Activated naive CD8-positive, alpha-beta T cell treated with anti-CD3 and anti-CD28 coated beads for 36 hours (primary cell): ENCODE measurements at places on chromosomes 1 and 21.

- no peak for DNase-seq
These were observed 865 bp upstream of the PTPN22 start for GRCh38 chr1:113872219-113872935.

DNA sequence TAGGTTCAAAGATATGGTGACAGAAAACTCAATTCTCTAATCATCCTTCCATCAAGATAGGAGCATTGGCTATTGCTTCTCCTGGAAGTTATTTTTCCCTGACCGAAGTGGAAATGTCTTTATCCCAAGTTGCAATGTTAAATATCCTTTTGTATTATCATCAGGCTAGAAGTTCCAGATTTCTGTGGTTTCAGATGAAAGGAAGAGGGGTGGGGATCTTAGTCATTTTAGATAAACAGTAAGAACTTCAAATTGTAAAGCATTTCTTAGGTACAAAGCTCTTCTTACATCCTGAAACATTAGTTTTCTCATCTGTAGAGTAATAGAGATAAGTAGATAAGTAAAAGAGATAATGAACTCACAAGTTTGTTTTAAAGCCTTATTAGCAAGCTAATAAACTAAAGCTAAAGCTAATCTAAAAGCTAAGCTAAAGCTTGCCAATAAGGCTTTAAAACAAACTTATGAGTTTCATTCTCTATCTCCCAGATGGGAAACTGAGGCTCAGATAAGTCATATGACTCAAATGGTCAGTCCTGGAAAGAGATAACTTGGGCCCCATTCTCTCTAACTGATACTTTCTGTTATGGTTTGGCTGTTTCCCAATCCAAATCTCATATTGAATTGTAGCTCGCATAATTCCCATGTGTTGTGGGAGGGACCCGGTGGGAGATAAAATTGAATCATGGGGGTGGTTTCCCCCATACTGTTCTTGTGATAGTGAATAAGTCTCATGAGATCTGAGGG, 99.2 kb upstream of the KCNK2 start:
- no peak for DNase-seq

DNA sequence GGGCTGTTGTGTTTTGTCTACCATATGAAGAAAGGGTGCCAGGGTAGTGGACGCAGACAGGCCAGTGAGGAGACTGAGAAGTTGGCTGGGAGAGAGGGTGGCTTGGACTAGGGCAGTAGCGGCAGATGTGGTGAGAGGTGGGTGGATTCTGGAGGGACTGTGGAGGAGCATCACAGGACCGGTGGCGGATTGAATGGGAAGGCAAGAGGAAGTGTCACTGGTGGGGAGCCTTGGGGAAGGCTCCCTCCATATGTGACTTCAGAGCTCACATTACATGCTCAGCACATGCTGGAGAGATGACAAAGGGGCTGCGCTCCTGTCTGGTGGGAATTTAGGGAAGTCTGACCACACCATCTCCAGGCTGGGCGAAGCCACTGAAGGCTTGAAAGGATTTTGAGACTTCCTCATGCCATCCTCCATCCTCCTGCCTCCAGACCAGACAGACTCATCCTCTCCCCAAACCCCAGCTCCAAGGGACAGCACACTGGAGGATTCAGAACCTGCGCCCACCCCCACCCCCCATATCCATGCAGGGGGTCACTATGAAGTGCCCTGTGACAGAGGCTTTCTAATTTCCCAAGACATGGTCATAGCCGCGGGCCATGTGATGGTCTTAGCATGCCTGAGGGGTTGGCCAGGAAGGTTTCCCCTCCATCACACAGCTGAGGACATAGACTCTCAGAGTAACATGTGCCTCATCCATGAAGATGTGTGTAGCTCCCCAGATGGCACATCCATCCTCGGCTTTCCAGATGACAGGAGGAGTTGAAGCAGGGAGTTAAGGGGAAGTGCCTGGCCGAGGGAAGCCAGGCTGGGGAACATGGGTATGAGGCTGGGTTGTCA, 138.8 kb upstream of the WNT4 start:
- DNase-seq, result no peak

DNA sequence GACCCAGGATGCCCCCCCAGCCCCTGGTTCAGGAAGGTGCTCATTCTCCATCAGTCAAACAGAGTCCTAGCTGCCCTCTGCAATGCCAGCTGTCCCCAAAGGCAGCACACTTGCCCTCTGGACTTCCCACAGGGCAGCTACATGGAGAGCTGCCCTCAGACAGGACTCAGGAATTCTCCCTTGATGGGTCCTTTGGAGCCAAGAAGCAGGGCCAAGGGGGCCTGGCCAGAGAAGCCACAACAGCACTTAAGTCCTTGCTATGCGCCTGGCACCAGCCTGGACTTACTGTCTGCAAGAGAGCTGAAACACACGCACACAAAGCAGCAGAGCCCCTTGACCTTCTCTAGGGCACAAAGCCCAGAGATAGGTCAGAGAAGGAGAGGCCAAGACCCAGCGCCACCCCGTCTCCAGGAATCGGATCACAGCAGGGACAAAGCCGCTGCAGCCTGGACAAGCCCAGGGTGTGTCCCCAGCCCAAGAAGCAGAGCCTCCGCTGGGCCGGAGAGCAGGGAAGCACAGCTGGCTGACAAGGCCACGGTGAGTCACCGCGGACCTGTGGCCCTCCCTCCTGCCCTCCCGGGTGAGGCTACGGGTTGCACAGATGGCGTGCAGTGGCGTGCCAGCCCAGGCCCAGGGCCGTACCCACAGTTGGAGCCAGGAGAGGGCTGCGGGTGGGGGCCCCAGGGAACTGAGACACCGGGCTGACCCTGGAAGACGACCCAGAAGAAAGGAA, 1.7 kb downstream of the WNT9A start:
- no peak for DNase-seq

GRCh38 chr1:117613249-117613968, 7.6 kb downstream of the TENT5C start:
- no peak for DNase-seq

DNA sequence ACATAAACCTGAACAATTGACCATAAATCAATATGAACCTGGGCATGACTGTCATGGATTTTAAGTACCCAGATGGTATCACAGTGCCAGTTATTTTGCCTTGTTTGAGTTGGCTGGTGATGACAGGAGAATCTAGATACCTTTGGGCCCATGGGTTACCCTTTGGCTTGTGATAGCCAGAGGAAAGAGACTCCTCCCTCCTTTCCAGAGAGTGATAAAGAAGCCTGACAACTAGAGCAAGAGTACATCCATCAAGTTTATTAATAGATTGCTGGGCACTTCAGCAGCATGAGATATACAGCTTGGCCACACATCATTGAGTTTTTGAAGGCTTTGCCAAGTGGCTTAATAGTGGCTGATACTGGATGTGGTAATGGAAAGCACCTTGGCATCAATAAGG, 6.6 kb upstream of the FMO3 start:
- DNase-seq, result no peak

GRCh38 chr1:119652587-119652986, 4.5 kb upstream of the ZNF697 start:
- DNase-seq, result no peak

DNA sequence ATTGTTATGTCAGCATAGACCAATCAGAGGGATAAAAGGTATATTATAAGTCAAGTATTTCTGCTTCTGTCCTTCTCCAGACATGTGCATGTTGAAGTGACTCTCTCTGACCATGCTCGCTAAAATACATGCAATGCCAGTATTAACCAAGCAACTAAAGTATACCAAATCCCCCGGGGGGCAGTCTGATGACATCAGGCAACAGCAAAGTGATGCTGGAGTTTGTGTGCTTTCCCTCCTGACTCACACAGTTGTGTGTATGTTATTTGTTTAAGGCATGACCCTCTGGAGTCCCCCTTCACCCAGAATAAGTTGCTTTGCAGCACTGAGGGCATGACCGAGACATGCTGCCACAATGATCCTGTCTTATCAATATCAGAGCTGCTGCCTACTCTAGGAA, 2.1 kb downstream of the BRINP2 start:
- no peak for DNase-seq

DNA sequence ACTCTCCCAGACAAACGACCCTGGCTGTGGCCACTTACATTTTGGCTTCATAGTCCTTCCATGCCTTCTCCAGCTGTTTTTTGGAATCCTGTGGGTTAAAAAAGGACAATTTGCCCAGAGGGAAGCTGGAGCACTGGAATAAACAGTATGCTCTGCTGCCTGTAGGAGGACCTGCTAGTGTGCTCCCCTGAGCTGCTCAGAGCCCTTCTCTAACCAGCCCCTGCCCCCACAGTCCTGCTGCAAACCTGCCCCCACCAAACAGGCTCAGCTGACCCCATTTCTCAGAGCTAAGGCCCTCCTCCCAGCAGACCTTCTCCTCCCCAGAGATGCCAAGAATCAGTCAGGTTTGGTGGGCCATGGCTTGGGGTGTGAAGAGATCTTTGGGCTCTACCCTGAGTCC, 26.9 kb upstream of the TCEA3 start:
- DNase-seq, result no peak

DNA sequence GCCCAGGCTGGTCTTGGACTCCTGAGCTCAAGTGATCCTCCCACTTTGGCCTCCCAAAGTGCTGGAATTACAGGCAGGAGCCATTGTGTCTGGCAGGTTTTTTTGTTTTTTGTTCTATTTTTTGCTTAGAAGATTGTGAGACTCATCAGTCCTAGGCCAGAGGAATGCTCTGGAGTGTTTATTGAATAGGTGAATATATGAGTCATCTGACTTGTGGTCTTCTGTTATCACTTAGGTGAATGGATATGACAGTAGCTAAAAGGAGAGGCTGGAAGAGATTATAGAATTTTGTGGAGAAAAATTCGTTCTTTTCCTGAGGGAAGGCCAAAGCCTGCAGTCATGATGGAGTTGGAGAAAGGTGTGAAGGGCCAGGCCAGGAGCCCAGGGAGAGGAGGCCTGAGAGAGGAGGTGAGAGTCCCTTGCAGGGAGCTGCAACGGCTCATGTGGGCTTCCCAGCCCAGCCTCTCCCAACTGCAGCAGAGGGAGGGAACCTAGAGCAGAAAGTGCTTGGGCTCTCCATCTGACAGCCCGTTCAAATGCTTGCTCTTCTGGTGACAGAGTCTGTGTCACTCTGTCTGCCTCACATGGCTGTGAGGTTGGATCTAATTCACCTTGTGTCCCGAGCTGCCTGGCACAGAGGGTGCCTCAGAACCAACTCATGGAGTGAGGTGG, 31.6 kb upstream of the ACOT11 start:
- no peak for DNase-seq

GRCh38 chr1:65105596-65105995, 42.4 kb upstream of the AK4 start:
- no peak for DNase-seq

DNA sequence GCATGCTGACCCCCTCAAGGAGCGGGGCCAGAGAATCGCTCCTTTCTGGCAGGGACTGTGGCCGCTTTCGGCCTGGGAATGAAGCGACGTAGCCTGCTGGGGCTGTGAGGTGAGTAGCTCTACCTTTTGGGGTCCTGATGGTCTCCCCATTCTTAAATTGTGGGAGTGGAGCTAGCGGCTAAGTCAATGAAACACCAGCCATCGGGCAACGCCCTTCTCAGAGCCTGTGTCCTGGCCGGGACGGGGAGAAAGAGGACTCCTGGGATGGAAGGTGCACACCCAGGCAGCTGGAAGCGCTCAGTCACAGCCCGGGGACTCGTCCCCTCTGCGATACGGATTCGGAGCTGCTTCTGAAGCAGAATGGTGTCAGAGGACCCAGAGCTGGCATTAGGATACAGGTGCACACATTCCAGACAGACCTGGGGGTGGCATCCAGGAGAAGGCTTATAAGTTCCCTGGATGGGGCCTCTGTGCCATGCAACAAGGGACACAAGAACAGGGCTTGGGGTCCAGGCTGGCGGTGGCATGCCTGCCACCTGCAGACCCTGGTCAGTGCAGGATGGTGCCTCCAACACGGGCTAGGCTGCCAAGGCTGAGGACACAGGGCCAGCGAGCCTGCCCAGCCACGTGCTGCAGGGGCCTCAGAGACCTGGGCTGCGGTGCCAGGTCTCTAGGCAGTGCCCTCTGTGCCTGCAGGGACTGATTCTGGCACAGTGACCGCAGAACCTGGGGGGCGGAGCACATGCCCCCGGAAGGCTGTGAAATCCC, 945 bp upstream of the WNT9A start:
- DNase-seq, result no peak

DNA sequence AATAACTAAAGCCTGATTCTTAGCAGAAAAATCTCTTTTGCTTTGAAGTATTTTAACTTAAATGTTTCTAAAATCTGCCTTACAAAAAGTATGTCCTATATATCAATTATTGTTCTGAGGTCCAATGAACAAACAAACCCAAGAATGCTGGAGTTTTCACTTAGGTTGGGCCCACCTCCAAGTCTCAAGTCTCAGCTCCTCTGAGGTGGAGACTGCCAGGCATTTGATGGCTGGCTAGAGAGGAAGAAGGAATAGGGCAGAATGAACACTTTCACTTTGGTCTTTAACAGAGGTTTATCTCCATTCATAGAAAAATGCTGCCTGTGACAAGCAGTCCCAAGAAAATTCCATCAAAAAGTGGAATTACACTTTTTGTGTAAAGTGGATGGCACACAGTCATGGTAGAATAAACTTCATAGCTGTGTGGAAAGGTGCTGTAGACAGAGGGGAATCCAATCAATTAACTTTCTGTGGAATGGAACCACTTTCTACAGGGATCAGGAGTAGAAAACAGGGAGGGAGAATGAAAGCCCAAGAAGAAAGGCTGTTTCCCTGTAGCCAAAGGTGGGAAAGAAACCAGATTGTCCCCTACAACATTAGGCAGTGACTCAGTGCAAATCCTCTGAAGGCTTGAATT, 349.4 kb upstream of the RUNX1 start:
- no peak for DNase-seq

GRCh38 chr21:33963848-33964555, 48.4 kb upstream of the ATP5PO start:
- no peak for DNase-seq

GRCh38 chr1:951364-951763, 7.7 kb downstream of the NOC2L start:
- no peak for DNase-seq

DNA sequence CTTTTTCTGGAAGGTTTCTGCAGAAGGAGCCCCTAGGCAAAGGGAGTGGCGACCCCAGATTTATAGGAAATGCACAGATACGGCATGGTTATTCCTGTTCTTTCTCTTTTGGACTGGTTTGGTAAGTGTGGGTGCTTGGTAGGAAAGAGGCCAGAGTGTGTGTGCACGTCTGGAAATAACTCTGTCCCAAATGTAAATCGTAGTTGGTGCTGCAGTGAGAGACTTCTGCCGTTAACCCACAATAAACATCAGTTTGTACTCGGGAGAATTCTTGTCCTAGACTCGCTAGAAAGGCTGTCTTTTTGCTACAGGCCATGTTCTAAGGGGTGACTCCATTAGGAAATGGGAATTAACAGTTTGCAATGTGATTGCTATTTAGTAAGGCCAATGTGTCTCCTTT, 779 bp downstream of the SLC44A3 start:
- DNase-seq, result no peak

DNA sequence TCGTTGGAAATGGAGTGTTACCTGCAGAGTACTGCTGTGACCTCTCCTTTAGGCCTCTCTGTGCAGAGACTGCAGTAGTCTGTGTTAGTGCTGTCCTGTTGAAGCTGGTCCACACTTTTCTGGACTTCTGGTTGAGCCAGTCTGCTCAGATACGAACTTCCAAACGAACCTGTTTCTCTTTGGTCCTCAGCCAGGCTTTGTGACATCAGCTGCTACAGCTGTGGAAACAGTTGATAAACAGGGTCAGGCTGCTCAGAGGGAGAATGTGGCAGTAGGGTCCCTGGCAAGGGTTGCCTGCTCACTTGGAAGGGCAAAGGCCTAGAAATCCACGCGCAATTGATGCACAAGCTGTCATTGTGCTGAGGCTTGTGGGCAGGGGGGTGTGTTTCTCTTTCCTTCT, 98.8 kb downstream of the NOS1AP start:
- no peak for DNase-seq

GRCh38 chr1:235854347-235854746, 12.4 kb downstream of the LYST start:
- no peak for DNase-seq

- no peak for DNase-seq
These were observed 61.1 kb upstream of the PTBP2 start for GRCh38 chr1:96660503-96660902.
